ENCODE measurements at places on chromosomes 13 and 19. TPM values are rescaled to one million over a fixed set of nuclear protein-coding genes. Genes with fewer than 3 reads are reported as not detected.

Gene CGB8
- total RNA-seq = 3.1 TPM

Gene FCHO1
- total RNA-seq = 0.49 TPM

Gene SNRPD2
- total RNA-seq = 310 TPM

Gene ZNF649
- 11.2 TPM for total RNA-seq

Gene SIGLEC8
- total RNA-seq = not detected

GRCh38 chr19:18597809-18598660 is 8.6 kb downstream of the CRLF1 start:
- H3K4me3 ChIP-seq = no peak overlapping the region
- DNase-seq = no peak
- H3K4me1 ChIP-seq = peaks cover 5% of the 10 kb centered on the region

DNA sequence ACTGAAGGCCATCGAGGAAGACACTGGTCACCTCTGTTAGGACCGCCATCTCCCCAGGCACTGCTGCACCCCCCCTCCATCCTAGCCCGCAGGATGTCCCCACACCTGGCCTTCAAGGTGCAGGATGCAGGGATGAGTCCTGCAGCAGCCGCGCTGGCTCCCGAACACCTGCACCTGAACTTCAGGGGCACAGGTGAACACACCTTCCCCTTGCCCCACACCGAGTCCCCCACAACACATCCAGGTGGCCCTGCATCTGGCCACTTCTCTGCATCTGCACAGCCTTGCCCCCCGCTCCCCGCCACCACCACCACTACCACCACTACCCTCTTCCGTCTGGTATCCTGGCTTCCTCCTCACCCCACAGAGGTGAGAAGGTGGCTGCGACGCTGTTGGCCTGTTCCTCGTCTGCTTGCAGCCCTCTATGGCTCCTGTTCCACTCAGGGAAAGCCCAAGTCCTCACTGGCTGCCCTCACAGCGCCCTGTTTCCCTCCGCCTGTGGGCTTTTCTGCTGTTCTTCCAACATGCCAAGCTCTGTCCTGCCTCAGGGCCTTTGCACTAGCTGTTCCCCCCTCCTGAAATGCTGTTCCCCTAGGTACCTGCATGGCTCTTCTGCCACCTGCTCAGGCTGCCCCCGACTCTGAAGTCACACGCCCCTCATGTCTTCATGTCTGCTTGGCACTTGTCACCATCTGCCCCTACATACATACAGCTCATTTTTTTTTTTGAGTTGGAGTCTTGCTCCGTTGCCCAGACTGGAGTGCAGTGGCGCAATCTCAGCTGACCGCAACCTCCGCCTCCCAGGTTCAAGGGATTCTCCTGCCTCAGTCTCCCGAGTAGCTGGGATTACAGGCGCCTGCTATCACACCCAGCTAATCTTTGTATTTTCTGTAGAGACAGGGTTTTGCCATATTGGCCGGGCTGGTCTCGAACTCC is 1.4 kb upstream of the CERS1 start:
- DNase-seq = no peak
- peaks cover 2% of the 10 kb centered on the region for H3K36me3 ChIP-seq
- no peaks in the 10 kb centered on the region for H3K27me3 ChIP-seq
- H3K4me3 ChIP-seq = no peak overlapping the region
- no peak overlapping the region for H3K27ac ChIP-seq
- peaks cover 3% of the 10 kb centered on the region for H3K4me1 ChIP-seq

DNA sequence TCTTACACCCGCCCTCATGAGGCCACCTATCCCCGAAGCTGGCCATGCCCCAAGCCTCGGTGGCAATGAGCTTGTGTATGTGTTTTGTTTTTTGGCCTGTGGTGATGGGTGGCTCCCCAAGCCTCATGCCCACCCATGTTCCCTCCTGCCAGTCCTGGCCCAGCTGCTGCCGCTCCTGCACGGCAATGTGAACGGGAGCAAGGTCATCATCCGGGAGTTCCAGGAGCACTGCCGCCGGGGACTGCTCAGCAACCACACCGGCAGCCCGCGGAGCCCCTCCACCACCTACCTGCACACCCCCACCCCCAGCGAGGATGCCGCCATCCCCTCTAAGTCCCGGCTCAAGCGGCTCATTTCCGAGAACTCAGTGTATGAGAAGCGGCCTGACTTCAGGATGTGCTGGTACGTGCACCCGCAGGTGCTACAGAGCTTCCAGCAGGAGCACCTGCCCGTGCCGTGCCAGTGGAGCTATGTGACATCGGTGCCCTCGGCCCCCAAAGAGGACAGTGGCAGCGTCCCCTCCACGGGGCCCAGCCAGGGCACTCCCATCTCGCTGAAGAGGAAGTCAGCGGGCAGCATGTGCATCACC is 24.6 kb downstream of the UBXN6 start:
- no peak overlapping the region for H3K27ac ChIP-seq
- no peaks in the 10 kb centered on the region for H3K4me1 ChIP-seq
- H3K27me3 ChIP-seq = no peaks in the 10 kb centered on the region
- no peak overlapping the region for H3K4me3 ChIP-seq
- peaks cover 6% of the 10 kb centered on the region for H3K36me3 ChIP-seq
- no peak for DNase-seq

DNA sequence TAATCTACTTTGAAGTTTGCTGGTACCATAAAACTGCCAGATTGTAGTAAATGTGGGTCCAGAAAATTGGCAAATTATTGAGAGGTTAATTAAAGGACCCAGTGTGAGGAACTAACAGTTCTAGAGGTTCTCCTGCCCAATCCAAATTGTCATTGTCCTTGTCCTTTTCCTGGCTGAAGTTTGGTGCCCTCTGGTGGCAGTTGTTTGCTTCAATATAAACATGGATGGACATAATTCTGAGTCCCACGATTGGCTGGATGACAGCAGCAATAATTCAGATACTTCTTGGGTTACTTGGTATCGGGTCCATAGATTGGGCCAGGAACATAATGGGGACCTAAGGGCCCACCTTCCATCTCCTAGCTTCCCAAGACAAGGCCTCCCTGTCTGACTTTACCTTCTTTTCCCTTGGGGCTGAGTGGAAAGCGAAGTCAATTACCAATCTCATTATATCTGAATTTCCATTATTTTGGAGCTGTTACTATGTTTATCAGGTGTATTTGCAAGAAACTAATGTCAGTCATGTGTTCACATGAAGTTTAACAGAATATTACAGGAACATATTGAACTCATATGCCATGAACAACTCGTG is 33.8 kb upstream of the GARRE1 start:
- peaks cover 42% of the 10 kb centered on the region for H3K4me1 ChIP-seq
- H3K27ac ChIP-seq = peak overlapping the region; percentile 59
- H3K27me3 ChIP-seq = no peaks in the 10 kb centered on the region
- no peak for DNase-seq

DNA sequence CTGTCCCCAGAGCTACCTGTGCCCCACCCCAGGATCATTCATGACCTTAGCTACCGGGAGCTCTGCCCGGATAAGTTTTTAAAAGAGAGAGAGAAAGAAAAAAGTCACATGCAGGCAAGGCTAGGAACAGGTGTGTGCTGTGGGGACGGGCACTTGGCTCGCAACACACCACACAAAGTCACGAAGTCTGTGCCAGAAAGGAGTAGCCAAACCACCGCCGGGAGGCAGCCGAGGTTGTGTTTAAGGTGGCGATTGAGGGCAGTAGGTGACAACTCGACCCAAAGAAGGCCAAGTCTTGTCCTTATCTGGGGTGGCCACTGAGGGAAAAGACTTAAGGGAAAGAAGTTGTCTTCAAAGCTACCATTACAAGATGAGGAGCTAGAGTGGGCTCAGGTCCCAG is 4.6 kb upstream of the TSHZ3 start:
- H3K27me3 ChIP-seq = peaks cover 42% of the 10 kb centered on the region
- DNase-seq = no peak
- no peak overlapping the region for H3K27ac ChIP-seq
- peaks cover 40% of the 10 kb centered on the region for H3K4me1 ChIP-seq

DNA sequence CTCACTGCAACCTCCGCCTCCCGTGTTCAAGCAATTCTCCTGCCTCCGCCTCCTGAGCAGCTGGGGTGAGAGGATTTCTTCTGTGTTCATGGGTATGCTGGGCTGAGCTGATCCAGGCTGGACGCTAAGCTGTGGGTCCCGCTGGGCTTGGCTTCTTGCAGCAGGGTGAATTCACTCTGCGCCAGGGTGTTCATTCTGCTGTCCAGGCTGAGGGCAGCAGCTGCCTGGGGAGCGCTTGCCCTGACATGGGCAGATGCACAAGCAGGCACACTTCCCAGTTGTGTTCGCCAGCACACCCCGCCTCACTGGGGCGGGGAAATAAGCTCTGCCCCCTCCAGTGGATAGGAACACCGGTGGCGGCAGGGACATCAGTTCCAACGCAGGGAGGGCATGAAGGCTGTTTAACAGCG is 7.3 kb upstream of the INAFM1 start:
- H3K36me3 ChIP-seq = peaks cover 39% of the 10 kb centered on the region
- no peak for DNase-seq
- no peaks in the 10 kb centered on the region for H3K27me3 ChIP-seq
- no peak overlapping the region for H3K4me3 ChIP-seq
- peaks cover 6% of the 10 kb centered on the region for H3K4me1 ChIP-seq

- peaks cover 38% of the 10 kb centered on the region for H3K4me1 ChIP-seq
- H3K27ac ChIP-seq = peak overlapping the region; percentile 73
- H3K36me3 ChIP-seq = no peaks in the 10 kb centered on the region
- H3K4me3 ChIP-seq = no peak overlapping the region
Observed at GRCh38 chr13:93862259-93862658, 617.2 kb downstream of the DCT start.

DNA sequence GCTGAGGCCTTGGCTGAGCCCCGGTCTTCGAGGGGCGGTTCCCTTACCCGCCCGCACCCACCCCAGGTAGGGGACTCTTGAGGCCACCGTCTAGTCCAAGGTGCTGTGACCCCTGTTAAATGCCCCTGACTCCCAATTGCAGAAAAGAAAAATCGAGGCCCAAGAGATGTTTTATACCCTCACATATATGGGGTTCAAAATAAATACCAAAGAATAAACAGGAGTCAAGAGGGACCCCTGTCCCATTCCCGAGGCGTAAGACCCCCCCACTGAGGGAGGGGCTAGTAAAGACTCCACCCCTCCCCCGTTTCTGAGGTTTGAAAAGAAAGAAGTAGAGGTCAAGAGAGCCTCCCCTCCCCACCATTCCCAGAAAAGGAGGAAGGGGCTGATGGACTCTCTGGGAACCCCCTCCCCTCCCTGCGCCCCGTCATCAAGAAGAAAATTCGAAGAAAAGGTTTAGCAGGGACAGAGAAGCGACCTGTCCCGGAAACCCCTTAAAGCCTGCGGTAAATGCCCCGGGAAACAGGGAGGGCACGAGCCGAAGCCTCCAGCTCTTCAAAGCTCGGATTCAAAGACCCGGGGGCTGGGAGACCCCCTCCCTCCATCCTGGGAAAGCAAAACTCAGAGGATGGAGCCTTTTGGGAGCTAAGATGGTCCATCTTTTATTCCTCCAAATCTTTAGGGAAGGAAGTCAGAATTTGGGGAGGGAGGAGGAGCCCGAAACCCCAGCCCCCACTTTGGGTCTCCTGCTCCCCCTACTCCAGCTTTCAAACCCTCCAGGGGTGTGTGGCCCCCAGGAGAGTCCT is 755 bp upstream of the RAB3A start:
- peaks cover 1% of the 10 kb centered on the region for H3K27me3 ChIP-seq
- peak overlapping the region; percentile 98 for H3K27ac ChIP-seq
- H3K36me3 ChIP-seq = no peaks in the 10 kb centered on the region
- peak overlapping the region; percentile 86 for H3K4me3 ChIP-seq
- DNase-seq = no peak

DNA sequence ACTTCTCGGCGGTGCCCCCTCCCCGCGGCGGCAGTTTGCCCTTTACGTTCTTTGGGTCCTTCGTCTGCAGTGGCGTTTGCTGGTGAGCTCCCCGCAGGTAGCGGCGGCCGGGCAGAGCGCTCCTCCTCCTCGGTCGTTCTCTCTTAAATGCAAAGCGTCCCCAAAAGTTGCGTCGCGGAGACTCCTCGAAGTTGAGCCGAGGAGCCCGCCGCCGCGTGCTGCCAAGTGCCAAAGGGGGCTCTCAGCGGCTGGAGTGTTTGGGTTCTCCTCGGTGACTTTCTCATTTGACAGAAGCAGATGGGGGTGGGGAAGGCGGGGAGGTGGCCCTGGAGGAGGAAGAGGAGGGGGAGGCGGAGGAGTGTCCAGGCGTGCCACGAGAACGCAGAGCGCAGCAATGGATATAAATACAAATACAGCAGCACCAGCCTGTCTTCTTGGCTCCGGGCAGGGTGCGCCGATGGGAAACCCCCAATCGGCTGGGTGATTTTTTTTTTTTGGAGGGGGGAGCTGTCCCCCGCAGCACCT is at the start of gene SOX21:
TSS of gene SOX21 (minus strand) at position 259 of the 525 bp plus-strand sequence. CDS start 496 bp downstream, outside the sequence.
- peaks cover 15% of the 10 kb centered on the region for H3K4me1 ChIP-seq
- H3K4me3 ChIP-seq = peak within 1 kb of the TSS; percentile 65
- peaks cover 3% of the 10 kb centered on the region for H3K36me3 ChIP-seq
- H3K27ac ChIP-seq = no peak within 1 kb of the TSS

- H3K27me3 ChIP-seq = no peaks in the 10 kb centered on the region
- H3K4me1 ChIP-seq = peaks cover 5% of the 10 kb centered on the region
- no peak overlapping the region for H3K27ac ChIP-seq
- DNase-seq = no peak
Observed at GRCh38 chr19:583198-583967, 6.3 kb upstream of the HCN2 start.

DNA sequence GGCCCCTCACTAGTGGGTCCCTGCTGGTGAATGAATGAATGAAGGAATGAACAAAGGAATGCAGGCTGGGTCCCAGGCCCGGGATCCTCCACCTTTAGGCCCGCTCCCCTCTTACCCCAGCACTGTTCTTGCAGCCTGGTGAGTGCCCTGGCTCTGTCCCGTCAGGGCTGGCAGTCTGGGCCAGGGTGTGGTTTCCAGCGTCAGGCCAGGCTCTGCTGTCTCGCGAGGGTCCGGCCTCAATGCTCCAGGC is 317 bp downstream of the LYL1 start:
- peaks cover 8% of the 10 kb centered on the region for H3K4me1 ChIP-seq
- H3K4me3 ChIP-seq = no peak overlapping the region
- H3K27ac ChIP-seq = no peak overlapping the region

DNA sequence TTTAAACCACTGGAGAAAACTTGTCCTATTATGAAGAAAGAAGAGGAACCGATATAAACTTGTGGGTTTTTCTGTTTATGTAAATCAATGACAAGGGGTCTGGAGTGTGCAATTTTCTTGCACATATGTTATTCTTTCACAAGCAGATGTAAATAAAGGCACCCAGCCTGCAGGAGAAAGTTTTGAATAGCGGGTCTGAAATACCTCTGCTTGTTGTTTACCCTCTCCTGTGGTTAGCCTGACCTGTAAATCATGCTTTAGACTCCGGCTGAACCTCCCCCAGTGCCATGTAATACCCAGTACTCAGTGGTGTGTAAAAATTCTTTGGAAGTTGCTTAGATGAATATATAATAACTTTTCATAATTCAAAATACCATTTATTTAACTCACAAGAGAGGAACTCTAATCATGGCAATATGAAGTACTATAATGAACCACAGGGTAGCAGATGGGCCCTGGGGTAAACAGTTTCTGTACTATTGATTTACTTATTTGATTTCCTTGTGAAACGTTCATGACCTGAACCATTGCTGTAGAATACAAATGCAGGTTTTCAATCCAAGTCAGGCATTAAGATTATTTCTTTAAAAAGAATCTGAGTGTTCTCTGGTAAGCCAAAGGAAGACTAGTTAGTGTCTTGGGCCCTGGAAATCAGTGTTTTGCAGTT is 245.1 kb downstream of the LMO7 start:
- no peak overlapping the region for H3K4me3 ChIP-seq
- H3K4me1 ChIP-seq = peaks cover 9% of the 10 kb centered on the region
- no peaks in the 10 kb centered on the region for H3K36me3 ChIP-seq

All from chondrocyte (in vitro differentiated cells).